ENCODE measurements at places on chromosomes 16 and 17.

GRCh38 chr17:27920569-27920968, 27.4 kb upstream of the LYRM9 start:
- DNase-seq, result no peak

DNA sequence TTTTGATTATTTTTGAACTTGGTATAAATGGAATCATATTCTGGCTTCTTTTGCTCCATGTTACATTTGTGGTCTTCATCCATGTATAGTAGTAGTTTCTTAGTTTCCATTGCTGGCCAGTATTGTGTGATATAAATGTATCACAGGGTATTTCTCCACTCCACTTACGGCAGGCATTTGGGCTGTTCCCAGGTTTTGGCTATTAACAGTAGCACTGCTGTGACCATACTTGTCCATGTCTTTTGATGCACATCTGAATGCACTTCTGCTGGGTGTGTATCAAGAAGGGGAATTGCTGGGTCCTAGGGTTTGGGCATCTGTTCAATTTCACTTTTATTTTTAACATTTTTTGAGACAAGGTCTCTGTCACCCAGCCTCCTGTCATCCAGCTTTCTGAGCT, 13.9 kb downstream of the NTN1 start:
- DNase-seq, result no peak

GRCh38 chr17:3826191-3826590, 19.9 kb downstream of the NCBP3 start:
- no peak for DNase-seq

DNA sequence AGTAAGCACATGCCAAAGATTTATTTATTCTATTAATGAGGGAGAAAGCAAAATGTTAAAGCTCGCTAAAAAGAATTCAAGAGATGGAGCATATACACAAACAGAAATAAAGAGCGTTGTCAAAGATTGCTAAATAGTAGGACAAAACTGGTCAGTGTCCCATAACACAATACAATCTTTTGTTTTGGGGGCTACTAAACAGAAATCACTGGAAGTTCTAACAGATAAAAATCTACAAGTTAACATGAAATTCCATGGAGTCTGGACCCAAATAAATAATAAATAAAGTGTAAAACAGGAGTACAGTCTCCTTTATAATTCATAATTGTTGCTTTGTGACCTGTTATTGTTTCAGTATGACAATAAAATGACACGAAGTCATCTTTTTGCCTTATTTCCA, 115.2 kb upstream of the CNTNAP4 start:
- DNase-seq, result no peak

DNA sequence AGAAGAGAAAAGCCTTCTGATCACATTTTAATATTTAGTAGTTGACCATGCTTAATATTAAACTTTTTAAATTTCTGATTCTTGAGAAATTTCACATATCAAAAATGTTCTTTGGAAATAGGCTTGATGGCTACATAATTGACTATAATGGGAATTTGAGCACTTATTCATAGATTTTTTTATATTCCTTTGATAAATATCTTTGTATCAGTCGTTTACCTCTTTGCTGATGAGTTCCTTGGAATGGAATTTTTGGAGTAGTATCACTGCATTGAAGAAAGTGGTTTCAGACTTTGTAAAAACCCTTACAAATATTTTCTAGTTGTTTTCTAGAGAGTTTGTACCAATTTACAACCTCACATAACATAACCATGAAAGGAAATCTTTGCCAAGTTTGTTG, 14.7 kb downstream of the DNAAF1 start:
- no peak for DNase-seq

DNA sequence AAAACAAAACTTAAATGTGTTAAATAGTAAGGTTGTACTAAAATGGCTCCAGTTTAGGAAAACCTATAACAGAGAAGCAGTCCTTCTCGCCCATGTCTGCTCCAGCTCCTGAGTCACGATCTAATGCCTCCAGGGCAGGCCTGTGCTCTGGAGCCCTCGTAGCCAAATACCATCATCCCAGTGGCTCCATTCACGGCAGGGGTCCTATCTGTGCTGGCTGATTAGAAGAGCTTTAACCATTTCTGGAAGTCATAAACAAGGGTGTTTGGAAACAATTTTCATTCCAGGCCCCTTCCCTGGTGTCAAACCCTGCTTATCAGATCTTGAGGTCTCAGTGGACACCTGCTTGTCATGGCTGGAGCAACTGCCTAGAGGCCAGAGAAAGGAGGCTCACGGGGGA, 336.9 kb downstream of the SOX9 start:
- no peak for DNase-seq

DNA sequence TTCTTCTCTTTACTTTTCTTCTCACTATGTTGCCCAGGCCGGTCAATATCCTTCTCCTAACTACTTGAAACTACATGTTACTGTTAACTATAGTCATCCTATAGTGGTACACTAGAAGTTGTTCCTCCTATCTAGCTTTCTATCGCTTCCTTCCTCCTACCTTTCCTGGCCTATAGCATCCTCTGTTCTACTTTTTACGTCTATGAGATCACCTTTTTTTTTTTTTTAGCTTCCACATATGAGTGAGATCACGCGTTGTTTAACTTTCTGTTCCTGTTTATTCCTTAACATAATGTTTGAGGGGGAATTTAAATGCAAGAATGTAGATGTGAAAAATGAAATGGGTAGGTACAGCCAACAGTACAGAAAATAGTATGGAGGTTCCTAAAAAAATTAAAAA, 30.5 kb upstream of the YPEL2 start:
- DNase-seq, result peak; percentile 53

- DNase-seq, result no peak
These were observed 19.8 kb upstream of the ADCY7 start for GRCh38 chr16:50246299-50247122.

DNA sequence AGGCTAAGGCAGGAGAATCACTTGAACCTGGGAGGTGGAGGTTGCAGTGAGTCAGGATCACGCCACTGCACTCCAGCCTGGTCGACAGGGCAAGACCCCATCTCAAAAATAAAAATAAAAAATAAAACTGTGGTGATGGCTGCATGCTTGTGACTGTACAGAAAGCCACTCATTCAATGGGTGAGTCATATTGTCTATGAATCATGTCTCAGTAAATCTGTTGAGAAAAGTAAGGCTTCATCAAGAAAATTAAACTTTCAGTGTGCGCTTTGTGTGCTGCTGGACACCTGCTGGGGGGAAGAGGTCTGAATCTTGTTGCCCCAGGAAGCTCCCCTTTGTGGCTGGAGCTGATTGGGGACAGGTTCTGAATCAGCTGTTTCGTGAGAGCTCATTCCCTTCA, 11.3 kb downstream of the NUBP1 start:
- peak; percentile 44 for DNase-seq

- no peak for DNase-seq
These were observed 31.8 kb upstream of the IRF8 start for GRCh38 chr16:85867189-85867588.

GRCh38 chr17:40284085-40284713, 3.5 kb upstream of the CDC6 start:
- DNase-seq, result no peak

DNA sequence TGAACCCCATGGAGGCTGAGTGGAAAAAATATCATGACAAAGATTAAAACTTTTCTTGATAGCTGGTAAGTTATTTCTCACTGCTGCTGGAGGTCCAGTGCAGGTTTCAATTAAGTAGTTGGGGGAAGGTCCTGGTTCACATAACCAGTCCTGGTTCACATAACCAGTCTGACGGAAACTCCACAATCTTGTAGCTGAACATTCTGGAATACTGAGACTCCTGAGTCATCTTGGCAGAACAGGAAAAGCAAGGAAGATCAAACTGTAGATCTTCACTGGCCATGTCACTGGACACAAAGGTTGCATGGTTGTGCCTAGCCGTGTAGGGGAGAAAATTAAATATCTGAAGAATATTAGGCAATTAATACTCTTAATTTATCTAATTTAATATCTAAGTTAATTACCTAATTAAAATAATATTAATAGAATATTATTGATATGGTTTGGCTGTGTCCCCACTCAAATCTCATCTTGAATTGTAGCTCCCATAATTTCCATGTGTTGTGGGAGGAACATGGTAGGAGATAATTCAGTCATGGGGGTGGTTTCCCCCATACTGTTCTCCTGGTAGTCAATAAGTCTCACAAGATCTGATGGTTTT, 48.6 kb upstream of the CNTNAP4 start:
- no peak for DNase-seq

DNA sequence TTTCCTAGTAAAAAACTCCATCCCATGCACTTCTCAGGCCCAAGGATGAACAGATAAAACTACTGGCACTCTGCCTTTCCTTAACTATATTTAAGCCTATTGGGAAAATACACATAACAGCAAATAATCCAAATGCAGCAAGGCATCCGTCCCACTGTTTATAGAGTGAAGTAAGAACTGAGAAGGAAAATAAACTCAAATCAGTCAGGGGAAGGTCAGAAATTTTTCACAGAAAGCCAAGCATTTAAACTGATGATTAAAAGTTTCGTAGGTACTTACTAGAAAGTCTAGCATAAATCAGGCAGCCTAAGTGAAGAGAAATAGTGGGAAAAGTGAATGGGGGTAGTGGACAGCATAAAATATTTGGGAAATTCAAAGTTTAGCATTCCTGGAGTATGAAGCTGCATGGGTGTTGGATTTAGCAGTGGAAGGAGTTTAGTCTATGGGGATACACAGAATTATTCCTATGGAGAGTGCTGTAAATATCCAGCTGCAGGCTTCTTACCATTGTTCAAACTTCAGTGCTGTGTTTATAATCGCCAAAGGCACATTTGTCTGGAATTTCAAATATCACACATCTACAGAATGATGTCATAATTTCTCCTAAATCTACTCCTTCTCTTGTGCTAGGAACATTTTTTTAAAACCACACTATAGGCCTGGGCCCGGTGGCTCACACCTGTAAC, 1131.0 kb upstream of the GOT2 start:
- no peak for DNase-seq

GRCh38 chr17:64732336-64733006, 70.4 kb upstream of the SMURF2 start:
- no peak for DNase-seq

- DNase-seq, result no peak
These were observed 27.4 kb upstream of the GNAO1 start for GRCh38 chr16:56163938-56164337.

GRCh38 chr17:80285237-80285920, 24.7 kb downstream of the RNF213 start:
- no peak for DNase-seq

DNA sequence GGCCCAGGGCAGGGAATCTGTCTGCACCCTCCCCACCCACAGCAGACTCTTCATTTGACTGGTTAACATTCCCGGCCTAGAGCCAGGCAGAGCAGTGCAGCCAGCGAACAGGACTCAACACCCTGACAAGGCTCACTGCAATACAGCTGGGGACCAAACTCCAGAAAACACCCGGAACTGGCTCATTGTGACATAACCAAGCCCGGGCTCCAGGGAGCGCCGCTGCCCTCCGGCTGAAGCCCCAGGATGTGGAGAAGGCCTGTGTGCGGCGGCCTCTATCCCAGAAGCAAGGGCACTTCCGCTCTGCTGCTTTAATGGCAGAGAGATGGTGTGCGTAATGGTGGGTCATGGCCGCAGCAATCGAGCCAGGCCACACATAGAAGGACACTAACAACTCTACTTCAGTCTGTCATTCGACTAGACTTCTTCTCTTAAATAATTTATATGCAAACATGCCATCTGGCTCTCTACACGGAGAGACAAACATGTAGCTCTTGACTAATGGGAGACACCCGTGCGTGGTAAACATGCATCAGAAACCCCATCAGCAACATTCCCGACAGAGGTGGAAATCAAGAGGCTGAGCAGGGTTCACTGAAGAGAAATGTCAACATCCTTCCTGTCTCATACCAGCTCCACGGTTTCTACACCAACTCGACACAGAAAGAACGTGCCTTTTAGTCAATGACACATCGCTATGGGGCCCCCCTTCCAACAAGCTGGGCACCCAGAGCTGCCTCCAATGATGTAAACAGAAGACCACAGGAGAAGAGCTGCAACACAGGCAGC, 18.0 kb downstream of the KLHDC4 start:
- no peak for DNase-seq

GRCh38 chr16:48087639-48088038, 68.2 kb downstream of the ABCC12 start:
- DNase-seq, result no peak

- peak; percentile 27 for DNase-seq
These were observed 5.8 kb downstream of the PMFBP1 start for GRCh38 chr16:72166151-72166550.

GRCh38 chr16:61969077-61969382, 67.2 kb downstream of the CDH8 start:
- DNase-seq, result no peak

- no peak for DNase-seq
These were observed 1.6 kb downstream of the TBX4 start for GRCh38 chr17:61453566-61454380.

DNA sequence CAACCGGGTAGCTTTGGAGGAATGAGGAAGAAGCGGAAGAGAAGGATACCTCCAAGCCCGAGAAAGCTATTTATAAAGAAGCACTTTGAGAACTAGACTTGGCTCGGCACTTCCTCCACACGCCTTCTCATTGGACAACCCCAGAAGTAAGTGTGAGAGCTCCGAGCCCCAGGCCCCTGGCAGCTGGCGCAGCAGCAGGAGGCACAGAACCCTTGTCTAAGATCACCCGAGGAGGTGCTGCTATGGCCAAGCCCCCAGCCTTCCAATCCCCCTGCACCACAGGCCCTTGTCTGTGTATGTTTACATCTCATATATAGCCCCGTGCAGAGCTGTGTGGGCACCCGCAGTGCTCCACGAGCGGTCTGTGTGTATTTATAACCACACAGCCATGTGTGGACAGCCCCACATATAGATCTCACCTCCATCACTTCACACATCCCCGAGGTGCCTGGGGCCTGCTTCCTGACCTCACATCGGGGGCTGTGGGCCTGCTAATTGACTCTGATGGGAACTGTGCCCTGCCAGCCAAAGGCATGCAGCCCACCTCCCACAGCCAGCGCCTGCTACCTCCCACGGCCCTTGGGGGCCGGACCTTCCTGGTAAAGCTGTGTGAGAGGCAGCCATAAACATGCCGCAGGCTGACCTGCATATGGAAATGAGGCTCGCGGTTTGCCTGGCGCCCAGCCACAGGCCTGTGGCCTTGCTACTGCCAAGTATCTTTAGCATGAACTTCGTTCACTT, 96.1 kb downstream of the C17orf67 start:
- no peak for DNase-seq

DNA sequence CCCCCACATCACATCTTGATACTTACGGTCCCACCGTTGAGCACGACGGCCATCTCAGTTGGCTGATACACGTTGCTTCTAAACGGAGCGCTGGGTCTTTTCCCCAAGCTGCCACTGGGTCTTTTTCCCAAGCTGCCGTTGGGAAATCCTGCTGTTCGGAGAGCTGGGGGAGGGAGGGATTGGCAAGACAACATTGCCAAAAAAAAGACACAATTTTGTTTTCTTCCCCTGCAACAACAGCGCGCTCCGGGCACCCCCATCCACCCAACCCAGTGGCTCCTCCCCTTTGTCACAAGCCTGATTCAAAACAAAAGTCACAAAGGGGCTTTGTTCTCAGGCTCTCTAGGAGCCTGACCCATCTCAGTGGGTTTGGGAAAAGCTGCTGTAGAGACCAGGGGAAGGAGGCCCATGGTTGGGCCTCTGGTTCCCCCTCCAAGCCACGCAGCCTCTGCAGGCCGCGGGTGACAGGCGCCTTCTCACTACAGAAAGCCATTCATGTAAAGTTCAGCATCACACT, 22.8 kb downstream of the GPRC5B start:
- DNase-seq, result no peak
